ENCODE measurements at places on chromosomes 5 and 9.
A peak's percentile ranks its signal among the peaks of the same experiment; 100 is the strongest.

- DNase-seq = peak; percentile 69
Measured at GRCh38 chr9:100598641-100599145, 20.8 kb downstream of the CAVIN4 start.

DNA sequence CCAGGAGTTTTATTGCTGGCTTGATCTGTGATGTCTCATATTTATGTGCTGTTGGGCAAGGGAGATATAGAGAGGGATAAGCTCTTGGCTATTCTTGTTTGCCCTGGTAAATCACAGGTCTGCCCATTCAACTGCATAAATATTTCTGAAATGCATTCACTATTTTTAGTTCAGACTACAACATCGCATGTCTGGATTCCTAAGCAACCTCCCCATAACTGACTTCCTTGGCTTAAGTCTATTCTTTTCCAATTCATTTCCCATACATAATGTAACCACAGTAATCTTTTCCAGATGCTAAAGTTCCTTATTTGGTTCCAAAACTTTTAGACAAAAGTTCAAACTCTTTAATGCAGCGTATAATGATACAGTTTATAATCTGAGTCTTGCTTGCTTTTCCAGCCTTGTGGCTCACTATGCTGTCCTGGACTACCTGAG lies 321.4 kb upstream of the ACTBL2 start:
- DNase-seq = no peak

DNA sequence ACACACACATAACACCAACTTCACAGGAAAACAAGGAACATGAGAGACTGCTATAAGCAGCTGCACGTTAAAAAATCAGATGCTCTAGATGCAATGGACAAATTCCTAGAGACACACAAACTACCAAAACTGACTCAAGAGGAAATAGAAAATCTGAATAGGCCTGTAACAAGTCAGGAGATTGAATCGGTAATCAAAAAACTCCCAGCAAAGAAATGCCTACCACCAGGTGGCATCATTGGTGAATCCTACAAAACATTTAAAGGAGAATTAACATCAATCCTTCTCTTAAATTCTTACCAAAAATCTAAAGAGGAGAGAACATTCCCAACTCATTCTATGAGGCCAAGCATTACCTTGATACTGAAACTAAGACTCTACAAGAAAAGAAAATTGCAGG lies 54.9 kb downstream of the NDST1 start:
- DNase-seq = no peak

- DNase-seq = no peak
Measured at GRCh38 chr5:96896276-96896675, 20.0 kb downstream of the ERAP2 start.

GRCh38 chr9:114518599-114519022 lies 13.3 kb upstream of the WHRN start:
- no peak for DNase-seq

GRCh38 chr5:58099257-58099656 lies 360.6 kb downstream of the PLK2 start:
- no peak for DNase-seq

GRCh38 chr5:15008476-15008875 lies 136.9 kb upstream of the ANKH start:
- no peak for DNase-seq

DNA sequence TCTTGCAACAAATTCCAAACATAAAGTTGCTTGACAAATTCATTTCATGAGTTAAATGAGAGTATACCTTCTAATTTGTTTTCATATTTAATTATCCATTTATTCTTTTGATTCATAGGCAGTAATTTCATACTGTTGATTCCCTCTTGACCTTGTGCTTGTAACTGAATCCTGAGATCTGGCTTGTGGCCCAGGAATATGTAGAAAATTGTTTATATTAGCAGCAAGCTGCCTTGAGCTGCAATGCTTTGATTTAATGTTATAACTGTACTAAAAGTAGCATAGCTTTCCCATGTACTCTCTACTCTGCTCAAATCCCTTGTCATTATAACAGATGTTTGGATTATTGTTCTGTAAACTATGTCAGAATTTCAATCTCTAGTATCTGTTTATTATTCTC lies 780.7 kb downstream of the NR2F1-AS1 start:
- DNase-seq = no peak

DNA sequence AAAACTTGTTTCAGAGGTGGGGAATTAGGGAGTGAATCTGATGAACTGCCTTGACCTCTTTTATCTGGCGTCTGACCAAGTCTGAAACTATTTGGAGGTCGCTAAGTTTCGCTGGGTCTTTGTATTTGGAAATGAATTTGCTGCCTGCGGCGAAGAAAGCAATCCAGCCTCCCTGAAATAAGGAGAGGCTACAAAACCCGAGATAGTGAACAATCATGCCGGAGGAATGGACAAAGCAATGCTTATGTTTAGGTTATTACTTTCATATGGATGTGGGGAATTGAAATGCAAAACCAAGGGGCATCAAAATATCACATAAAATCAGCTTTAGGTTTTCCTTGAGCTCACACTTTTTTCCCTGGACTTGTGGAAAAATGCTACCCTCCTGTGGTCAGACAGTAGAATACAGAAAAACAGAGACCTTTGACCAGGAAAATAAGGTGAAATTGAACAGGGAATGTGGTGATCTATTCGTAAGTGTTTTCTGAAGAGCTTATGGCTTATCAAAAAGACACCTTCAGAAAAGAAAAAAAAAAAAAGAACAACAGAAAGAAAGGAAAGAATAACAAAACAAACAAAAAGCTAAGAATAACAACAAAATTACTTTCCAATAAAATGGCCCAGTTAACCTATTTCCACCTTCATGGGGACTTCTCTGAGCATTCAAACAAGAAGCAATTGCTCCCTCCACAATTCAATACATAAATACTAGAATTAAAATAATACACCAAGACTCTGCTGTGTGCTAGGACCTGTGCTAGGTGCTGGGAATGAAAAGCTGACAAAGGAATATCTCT lies 68.6 kb upstream of the DPYSL3 start:
- no peak for DNase-seq

DNA sequence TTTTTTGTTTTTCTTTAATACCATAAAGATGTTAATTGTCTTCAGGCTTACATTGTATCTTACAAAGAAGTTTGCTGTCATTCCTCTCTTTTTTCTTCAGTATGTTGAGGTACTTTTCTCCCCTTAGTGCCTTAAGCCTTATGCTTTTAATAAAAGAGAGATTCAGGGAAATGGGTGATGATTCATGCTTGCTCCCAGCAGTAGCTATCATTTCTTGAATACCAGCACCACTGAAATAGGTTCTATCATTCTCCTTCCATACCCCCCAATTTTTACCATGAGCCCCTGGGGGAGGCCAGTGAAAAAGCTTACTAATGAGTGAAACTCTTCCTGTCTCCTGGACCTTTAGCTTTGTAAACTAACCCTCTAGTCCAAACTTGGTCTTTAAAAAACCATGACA lies 165.0 kb downstream of the FBXL7 start:
- DNase-seq = no peak

DNA sequence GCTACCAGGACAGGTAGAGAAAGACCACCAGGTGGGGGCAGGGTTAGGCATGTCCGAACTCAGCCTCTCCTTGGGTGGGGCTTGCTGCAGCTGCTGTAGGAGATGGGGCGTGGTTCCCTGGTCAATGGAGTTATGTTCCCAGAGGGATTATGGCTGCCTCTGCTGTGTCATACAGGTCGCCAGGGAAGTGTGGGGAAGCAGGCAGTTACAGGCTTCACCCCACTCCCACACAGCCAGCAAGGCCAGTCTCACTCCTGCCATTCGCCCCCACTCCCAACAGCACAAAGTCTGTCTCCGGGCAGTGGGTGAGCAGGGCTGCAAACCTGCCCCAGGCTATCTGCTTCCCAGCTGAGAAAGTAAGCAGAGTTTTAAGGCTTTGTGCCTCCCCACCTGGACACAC lies 20.0 kb upstream of the CEP72 start:
- DNase-seq = no peak
